ENCODE measurements at places on chromosomes 11 and 22.

- DNase-seq, result no peak
Observed at GRCh38 chr11:25198704-25199103, 701.9 kb downstream of the LUZP2 start.

- no peak for DNase-seq
Observed at GRCh38 chr11:131027491-131027890, 111.2 kb upstream of the SNX19 start.

DNA sequence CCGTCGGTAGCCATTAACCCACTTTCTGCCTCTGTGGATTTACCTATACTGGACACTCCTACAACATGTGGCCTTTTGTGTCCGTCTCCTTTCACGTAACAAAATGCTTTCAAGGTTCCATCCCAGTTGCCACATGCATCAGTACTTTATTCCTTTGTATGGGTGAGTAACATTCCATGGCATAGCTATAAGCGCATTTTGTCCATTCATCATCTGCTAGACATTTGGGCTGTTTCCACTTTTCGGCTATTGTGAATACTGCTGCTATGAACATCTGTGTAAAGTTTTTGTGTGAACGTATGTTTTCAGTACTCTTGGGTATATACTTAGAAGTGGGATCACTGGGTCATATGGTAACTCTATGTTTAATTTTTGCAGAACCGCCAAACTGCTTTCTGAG is 257.2 kb downstream of the ST3GAL4 start:
- DNase-seq, result no peak

- peak; percentile 61 for DNase-seq
Observed at GRCh38 chr11:66002648-66003225, 434 bp downstream of the BANF1 start.

GRCh38 chr11:28618416-28618815 is 510.2 kb downstream of the METTL15 start:
- peak; percentile 21 for DNase-seq

DNA sequence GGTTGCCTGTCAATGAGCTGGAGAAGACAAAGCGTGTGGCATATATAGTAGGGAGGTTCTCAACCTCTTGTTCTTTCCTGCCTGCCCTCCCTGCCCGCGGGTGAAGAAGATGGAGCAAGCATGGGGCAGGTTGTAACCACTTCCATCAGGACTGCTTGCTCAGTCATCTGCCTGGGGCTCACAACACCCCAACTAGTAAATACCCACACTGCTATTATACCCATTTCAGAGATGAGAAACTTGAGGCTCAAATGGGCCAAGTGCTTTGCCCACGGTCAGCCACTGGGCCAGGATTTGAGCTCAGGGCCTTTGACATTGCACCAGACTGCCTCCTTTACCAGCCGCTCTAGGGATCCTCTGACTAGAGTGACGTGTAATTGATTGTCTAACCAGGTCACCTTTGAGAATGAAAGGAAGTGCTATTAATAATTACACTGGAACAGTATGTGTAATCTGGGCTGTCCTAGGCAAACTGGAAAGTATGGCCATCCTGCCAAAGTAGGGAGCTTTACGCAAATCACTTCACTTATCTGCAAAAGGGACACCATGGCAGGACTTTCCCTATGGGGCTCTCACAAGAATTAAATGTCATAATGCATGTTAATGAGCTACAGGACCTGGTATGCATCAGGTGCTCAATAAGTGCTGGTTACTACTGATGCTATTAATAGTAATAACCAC is 2.8 kb upstream of the CDC42EP1 start:
- DNase-seq, result no peak
